ENCODE measurements at places on chromosomes 3 and 15. TPM values are rescaled to one million over a fixed set of nuclear protein-coding genes. Genes with fewer than 3 reads are reported as not detected.

Gene IL17RE
- total RNA-seq: 5.5 TPM

Gene RAD51
- 6.1 TPM for total RNA-seq

Gene C3orf49
- not detected for total RNA-seq

Gene SLC15A2
- total RNA-seq: 0.79 TPM

Gene DPPA2
- not detected for total RNA-seq

Gene CLSTN2
- not detected for total RNA-seq

Gene ETV5
- total RNA-seq: 93.0 TPM

Gene TJP1
- 137 TPM for total RNA-seq

Gene ROBO1
- total RNA-seq: 30.3 TPM

Gene ITIH1
- total RNA-seq: not detected

Gene GABPB1
- 33.4 TPM for total RNA-seq

Gene ALS2CL
- total RNA-seq: 93.6 TPM

Gene GOLGA6L10
- 1.9 TPM for total RNA-seq

Gene SLC30A4
- total RNA-seq: 3.4 TPM

Gene CLDN1
- total RNA-seq: 197 TPM

Gene PLA2G4E
- 0.12 TPM for total RNA-seq

Gene BSN
- 0.10 TPM for total RNA-seq

Gene ZBTB38
- 186 TPM for total RNA-seq

Gene GRAMD1C
- total RNA-seq: 0.79 TPM

Gene CCR3
- not detected for total RNA-seq

Gene PIERCE2
- 3.5 TPM for total RNA-seq

Gene EXOG
- 17.5 TPM for total RNA-seq

Gene SYNPR
- total RNA-seq: not detected

Gene WNT7A
- 0.47 TPM for total RNA-seq

Gene HOMER2
- total RNA-seq: 8.8 TPM

Gene KPNA4
- 127 TPM for total RNA-seq

Gene IL16
- 0.72 TPM for total RNA-seq

Gene DNAJC13
- total RNA-seq: 33.0 TPM

Gene CA12
- 20.3 TPM for total RNA-seq

Gene CSPG5
- total RNA-seq: 0.71 TPM

Gene CELSR3
- total RNA-seq: 21.5 TPM

Gene ACTC1
- not detected for total RNA-seq

Gene MNS1
- 1.5 TPM for total RNA-seq
